Brain microvascular endothelial cell (primary cell): ENCODE measurements at places on chromosomes 4 and X.

DNA sequence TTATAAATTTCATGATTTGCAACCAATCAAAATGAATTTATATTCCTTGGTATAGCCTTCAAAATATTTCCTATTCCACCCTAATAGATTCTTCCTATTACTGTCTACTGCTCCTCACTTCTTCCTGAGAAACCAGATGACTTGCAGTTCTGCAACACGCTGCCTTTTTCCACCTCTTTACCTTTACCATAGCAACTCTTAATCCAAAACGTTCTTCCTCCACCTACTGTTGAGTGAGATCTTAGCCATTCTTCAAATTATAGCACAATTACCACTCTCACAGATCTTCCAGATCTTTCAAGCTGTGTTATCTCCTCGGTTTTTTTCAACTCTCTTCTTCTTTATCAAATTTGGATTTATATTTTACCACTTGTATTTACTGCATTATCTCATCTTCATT lies 289.8 kb downstream of the ADGRL3 start:
- DNase-seq = no peak

- DNase-seq = peak; percentile 98
Measured at GRCh38 chr4:156321203-156321602, 367.5 kb upstream of the CTSO start.

DNA sequence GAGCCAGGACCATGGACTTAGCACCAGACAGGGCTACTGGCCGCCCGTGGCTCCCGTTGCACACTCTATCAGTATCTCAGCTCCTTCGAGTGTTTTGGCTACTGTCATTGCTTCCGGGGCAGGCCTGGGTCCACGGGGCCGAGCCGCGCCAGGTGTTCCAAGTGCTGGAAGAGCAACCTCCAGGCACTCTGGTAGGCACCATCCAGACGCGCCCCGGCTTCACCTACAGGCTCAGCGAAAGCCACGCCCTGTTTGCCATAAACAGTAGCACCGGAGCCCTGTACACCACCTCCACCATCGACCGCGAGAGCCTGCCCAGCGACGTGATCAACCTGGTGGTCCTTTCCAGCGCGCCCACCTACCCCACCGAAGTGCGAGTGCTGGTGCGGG lies 1.6 kb downstream of the FAT4 start:
- DNase-seq = no peak

DNA sequence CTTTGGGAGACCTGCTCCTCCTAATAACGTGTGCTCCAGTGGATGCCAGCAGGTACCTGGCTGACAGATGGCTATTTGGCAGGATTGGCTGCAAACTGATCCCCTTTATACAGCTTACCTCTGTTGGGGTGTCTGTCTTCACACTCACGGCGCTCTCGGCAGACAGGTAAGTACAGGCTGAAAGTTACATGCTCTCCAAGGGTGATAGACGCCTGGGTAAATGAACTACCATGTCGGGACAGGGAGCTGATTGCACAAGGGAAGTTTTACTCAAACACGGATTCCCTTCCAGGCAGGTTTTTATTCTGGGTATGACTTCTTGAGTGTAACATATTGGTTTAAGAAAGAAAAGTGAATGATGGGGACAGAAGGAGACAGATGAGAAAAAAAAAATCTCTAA lies 836 bp downstream of the GRPR start:
- no peak for DNase-seq

DNA sequence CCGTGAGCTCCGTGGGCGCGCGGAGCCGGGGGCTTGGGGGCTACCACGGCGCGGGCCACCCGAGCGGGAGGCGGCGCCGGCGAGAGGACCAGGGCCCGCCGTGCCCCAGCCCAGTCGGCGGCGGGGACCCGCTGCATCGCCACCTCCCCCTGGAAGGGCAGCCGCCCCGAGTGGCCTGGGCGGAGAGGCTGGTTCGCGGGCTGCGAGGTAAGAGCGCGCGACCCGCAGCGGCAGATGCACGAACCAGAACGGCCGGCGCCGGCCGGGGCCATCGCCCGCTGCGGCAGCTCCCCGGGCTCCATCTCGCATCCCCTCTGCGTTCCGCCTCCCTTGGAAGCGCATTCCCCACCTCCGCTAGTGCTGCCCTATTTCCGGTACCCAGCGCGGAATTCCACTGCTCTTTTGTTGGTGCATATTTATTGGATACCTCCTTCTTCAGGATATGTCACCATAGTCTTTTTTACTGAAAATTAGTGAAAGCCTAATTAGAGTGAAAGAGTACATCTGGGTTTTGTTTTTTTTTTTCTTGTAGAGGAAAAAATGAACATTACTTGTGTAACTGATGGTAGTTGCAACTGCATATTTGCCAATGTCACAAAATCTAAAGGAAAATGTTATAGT lies 797 bp downstream of the PKD2 start:
- DNase-seq = peak; percentile 18
